ENCODE measurements at places on chromosomes 4 and X.

DNA sequence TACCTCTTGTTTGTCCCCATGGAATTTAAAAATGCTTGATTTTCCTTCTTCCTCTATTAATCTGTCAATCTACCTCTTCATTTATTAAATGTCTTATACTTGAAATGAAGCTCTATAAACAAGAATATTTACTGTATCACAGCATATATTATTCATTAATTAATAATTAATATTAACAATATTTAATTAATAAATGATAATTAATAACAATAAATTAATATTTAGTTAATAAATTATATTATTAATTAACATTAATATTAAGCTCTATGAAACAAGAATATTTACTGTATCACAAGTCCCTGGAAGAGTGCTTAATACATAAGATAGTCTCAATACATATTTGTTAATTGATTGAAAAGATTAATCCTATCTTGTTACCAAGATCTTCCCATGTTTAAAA is 306.6 kb downstream of the STPG2 start:
- no peak for DNase-seq

- no peak for DNase-seq
Measured at GRCh38 chrX:114332766-114333165, 251.1 kb upstream of the HTR2C start.

GRCh38 chrX:47749185-47749967 is 87.3 kb upstream of the ZNF81 start:
- DNase-seq = no peak

DNA sequence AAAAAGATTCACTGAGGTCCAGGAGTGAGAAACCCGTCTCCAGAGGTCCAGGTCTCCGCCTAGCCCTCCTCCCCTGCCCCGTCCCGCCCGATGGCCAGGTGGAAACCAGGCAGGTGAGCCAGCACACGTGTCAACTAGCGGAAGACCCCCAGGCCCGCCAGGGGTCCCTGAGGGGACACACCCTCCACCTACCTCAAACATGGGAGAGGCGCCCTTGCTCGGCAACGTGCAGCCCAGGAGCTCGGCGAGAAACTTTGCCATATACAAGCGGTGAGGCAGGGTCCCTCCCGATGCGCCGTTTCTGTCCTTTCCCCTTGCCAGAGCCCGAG is 330.0 kb downstream of the HNRNPD start:
- no peak for DNase-seq

GRCh38 chr4:125719987-125720386 is 405.2 kb downstream of the FAT4 start:
- DNase-seq = peak; percentile 7

DNA sequence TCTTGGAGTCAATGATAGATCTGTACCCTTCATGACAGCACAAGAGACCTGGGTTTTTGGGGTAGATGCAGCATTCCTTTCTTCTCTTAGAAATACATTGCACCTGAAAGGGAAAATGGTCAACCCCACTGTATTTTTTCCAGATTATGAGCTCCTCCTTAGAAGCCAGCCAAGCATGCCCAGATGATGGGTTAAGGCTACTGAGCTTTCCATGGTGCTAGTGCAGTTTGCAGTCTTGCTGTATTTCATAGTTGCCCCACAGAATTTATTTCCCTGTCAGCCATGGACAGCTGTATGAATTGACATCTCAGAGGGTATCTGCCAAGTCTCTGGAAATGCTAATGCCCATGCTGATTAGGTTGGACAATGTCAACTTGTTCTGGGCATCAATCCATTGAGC is 73.7 kb upstream of the H2AZ1 start:
- DNase-seq = no peak

GRCh38 chr4:38663090-38663800 is 754 bp upstream of the KLF3 start:
- peak; percentile 47 for DNase-seq

DNA sequence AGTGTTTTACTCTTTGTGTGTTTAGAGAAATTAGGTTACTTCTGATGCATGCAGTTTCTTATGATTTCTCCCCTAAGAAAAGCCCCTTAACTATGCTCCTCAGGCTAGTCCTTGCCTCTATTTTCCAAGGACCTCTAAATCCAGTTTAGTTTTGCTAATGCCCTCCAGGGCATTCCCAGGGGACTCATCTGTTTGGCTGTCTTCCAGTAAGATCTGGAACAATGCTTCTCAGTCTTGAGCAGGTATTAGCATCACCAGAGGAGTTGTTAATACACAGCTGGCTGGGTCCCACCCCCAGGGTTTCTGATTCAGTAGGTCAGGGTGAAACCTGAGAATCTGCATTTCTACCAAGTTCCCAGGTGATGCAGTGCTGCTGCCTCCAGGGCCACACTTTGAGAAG is 56.9 kb downstream of the OTC start:
- no peak for DNase-seq

- no peak for DNase-seq
Measured at GRCh38 chr4:183059797-183060196, 39.3 kb upstream of the WWC2 start.

GRCh38 chr4:184215709-184216328 is 1.9 kb downstream of the ENPP6 start:
- DNase-seq = no peak

All from fibroblast of skin of scalp (primary cell).